CD4-positive, alpha-beta T cell treated with Interleukin-6 at 100 ng/mL for 8 hours (primary cell): ENCODE measurements at places on chromosomes 7 and 10.

GRCh38 chr10:91798649-91799611, 704 bp downstream of the TNKS2 start:
- DNase-seq, result peak; percentile 23

DNA sequence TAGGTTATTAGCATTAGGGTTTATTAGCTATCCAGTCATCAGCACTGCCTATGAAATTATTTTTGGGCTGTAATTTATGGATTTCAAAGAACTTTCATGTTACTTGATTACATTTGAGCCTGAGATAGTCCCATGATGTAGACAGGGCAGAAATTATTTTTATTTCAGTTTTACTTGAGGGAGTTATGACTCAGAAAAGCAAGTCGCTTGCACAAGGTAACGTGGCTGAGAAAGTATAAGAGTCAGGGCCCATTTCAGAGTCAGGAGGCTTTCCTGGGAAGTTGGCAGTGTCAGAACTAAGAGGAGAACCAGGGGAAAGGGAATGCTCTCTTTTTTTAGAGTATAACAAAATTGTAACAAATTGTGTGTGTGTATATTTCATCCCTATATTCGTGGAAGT, 16.5 kb downstream of the GATA3 start:
- DNase-seq, result no peak

DNA sequence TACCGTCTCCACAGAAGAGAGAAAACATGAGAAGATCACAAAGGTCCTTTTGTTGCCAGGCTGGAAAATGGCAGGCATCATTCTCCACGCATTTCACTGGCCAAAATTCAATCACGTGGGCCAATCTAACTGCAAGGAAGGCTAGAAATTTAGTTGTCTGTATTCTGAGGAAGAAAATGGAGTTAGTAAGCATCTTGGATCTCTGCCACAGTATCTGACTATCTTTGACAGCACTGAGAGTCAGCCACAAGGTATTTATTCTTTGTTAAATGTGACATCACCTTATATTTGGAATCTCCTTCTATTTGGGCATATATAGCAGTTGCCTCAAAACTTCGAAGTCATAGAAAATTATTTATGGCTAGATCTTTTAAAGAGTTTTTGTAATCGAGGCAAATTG, 213.9 kb downstream of the NSUN6 start:
- DNase-seq, result no peak

DNA sequence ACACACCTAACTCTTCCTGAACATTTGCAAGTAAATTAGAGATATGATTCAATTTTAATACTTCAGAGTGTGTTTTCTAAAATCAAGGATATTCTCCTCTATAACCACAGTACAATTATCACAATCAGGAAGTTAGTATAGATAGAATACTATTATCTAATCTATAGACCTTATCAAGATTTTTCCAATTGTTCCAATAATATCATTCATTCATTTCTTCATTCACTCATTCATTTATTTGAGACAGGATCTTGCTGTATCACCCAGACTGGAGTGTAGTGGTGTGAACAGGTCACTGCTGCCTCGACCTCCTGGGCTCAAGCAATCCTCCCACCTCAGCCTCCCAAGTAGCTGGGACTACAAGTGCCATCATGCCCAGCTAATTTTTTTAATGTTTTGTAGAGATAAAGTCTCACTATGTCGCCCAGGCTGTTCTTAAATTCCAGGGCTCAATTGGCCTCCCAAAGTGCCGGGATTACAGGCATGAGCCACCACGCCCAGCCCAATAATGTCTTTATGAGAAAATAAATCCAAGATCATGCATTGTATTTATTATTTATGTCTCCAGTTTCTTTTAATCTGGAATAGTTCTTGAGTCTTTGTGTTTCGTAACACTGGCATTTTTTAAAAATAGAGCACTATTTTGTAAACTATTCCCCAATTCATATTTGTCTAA, 10.6 kb upstream of the MRPS16 start:
- no peak for DNase-seq

DNA sequence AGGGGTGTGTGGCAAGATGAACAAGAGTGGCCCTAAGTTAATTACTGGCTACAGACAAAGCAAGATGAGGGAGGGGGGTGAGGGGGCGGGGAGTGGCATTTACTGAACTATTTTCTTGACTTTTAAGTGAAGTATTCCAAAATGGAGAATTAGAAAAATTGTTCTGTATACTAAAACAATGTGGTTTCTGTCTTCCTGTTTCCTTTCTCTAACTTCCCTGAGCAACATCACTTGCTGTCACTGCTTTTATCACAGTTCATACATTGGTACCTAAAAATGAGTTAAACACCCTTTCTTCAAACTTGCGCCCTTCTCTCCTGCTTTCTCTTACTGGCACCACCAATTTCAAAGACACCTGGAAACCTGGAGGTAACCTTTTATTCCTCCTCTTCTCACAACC, 21.6 kb downstream of the PDZD8 start:
- no peak for DNase-seq

GRCh38 chr10:86362586-86363183, 3.9 kb downstream of the GRID1 start:
- no peak for DNase-seq

DNA sequence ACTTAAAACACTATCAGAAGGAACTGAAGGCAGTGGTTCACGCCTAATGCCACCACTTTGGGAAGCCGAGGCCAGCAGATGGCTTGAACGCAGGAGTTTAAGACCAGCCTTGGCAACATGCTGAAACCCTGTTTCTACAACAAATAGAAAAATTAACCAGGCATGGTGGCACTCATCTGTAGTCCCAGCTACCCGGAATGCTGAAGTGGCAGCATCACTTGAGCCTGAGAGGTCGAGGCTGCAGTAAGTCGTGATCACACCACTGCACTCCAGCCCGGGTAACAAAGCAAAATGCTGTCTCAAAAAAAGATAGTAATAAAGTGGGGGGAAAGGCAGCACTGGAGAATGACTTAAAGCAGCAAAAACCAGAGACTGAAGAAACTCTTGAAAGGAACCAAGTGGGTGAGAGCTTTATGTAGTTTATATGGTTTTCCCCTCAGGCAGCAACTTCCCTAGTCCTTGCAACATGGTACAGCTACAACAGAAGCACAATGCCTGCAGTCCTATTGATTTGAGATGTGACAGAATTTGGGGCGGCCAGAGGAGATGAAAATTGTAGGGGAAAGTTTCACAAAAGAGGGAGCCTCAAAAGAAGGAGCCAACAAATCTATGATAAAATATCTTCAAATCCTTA, 38.1 kb downstream of the GDI2 start:
- DNase-seq, result no peak

- DNase-seq, result no peak
Measured at GRCh38 chr7:127189074-127189473, 63.7 kb downstream of the GRM8 start.

DNA sequence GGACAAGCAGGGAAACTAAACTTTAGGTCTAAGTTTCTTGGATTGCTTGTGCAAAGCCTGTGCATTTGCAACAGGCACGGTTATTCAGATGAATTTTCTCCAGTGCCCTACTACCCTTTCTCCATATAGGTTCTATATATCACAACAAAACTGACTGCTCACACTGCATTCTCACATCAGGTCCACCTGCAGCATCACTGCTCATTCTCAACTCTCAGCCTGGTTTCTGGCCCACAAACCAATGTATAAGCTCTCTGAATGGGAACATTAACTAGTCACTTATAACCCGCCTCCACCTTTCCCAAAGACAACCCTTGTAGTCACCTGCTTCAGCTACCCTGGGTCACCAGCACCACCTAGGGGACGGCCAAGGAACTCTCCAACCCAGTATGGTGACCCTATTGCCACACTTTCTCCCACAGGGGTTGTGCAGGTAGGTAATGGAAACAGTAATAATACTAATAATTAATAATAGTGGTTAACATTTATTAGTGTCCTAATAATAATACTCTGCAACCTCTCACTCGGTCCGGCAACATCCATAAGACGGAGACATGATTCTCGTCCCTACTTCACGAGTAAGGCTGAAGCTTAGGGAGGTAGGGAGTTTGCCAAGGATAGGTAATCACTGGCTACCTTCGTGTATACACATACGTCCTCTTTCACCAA, 97.3 kb downstream of the CLEC2L start:
- peak; percentile 37 for DNase-seq

DNA sequence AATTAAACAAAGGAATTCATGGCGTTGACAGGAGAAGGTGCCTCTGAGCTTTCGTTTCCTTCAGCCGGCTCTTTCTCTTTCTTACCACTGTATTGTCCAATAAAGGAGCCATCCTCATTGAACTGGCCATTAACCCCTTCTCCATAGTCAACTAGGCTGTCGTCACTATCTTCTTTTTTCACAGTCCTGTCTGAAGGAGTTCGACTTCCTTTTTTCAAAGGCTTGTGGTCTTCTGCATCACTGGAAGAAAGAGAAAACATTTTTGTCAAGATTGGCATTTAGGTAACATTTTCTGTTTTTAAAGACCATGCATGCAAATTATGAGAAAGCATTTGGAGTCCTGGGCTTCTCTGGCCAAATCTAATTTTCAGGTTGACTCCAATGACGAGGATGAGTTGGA, 19.7 kb upstream of the LAMB4 start:
- DNase-seq, result no peak

DNA sequence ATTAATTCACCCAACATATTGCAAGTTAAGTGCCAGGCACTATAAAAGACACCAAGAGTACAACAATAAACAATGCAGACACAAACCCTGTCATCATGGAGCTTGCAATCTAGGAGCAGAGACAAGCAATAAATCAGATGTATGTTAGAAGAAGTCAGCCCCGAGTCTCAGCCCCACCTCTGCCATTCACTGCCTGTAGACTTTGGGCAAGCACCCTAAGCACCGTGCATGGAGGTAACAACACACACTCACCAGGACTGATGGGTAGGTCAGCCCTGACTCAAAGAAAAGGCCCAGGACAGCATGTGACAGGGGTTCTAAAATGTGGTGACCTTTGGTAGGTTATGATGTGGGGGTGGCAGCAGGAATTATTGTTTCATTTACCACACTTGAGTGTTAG, 49.3 kb upstream of the PLEKHA1 start:
- no peak for DNase-seq

GRCh38 chr10:79399223-79399831, 46.1 kb downstream of the ZCCHC24 start:
- DNase-seq, result no peak

DNA sequence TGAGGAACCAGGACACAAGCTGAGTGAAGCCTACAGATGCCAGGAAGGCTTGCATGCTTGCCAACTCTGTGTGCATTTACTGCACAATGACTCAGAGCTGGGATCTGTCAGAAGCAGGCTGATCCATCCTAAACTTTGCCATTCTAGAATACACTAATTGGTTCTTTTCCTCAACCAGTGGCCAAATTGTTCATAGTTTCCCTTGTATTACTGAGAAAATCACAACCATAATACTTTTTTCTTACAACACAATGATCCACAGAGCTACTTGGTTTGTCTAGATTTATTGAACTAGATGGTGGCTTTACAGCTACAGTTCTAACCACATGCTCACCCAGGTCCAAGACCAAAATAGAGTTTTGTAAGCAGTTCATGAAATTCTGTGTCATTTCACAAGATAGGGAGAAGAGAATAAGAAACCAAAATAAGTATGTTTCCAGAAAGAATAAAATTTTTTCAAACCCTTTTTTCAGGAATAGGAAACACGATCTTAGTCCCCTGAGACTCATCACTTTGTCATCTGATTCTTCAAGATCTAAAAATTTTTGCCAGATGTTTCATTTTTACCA, 21.0 kb upstream of the LRRC17 start:
- DNase-seq, result no peak

- no peak for DNase-seq
Measured at GRCh38 chr7:35259523-35259908, 5.6 kb upstream of the TBX20 start.

GRCh38 chr7:12851841-12852240, 164.4 kb downstream of the ARL4A start:
- DNase-seq, result no peak

DNA sequence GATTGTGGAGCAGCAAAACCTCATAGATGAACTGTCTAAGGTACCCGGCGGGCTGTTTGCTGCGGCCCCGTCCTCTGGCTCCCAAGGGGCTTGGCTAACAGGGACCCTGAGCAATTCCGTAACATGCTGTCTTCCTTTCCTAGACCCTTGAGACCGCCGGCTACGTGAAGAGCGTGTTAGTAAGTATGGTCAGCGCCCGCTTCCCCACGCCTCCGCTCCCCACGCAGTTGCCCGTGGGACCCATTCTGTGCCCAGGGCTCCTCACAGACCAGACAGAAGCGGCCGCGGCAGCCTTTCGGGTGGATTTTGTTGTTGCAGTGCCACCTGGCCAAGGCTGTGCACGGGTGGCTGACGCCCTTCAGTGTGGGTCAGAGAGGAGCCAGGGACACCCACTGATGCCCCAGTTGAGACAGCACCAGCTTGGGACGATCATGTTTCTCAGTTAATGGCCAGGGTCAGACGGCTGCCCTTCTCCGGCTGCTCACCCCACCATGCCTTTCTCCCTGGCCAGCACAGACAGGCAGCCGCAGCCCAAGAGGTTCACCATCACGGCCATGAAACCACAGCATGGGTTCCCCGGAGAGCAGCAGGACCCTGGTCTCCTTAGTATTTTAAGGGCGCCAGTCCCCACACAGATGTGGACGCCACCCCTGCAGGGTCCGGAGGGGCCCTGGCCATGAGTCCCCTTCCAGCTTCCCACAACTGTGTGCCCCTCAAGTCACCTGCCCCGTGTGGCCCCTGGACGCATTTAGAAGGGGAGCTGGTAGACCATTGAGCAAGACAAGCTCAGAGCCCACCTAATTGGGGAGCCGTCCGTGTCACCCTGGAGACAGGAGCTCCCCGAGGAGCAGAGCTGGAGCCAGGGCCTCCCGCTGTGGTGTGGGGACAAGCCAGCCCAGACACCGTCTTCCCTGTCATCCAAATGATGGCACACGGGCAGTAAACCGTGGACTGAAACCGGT, 49.4 kb upstream of the DPYSL4 start:
- no peak for DNase-seq

DNA sequence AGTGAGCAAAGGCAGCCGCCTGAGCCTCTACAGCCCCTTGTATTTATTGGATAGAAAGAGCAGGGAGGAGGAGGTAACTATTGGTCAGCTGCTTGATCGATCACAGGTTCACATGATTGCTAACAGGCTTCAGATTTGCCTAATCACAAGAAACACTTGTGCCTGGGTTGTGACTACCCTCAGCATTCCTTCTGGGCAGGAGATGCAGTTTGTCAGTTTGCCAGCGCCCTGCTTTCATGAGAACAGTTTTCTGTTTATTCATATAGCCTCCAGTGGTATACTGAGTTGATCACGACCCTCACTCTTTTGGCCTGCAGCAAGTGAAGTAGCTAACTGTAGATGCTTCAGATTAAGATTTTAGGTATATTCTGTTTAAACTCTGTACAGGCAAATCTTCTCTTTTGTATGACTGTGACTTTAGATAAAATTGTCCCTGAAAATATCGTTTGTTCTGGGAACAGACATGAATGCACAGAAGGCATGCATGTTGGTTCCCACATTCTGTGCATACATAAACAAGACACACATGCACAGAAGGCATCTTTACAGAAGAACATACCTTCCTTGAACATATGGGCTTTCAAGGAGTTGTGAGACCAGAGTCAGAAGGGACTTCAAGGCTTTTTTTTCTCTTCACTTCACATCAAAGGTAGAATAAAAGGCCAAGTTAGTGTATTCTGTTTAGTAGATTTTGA, 422.4 kb upstream of the STEAP1 start:
- no peak for DNase-seq

GRCh38 chr10:118568327-118568848, 27.1 kb downstream of the PRLHR start:
- peak; percentile 65 for DNase-seq
